Activated CD8-positive, alpha-beta memory T cell treated with anti-CD3 and anti-CD28 coated beads, Interleukin-2, amount 10 ng/mL, durations not matched to agents 7 days and 5 days (primary cell): ENCODE measurements at places on chromosomes 5 and 9. TPM values are rescaled to one million over a fixed set of nuclear protein-coding genes. Genes with fewer than 3 reads are reported as not detected.

Gene PCDH12
- 0.19 TPM for total RNA-seq

Gene MYOZ3
- total RNA-seq: not detected

Gene GRXCR2
- total RNA-seq: not detected

Gene PCDHGA2
- total RNA-seq: not detected

Gene ENG
- total RNA-seq: 21.3 TPM

- H3K27ac ChIP-seq: no peak overlapping the region
- peaks cover 29% of the 10 kb centered on the region for H3K27me3 ChIP-seq
- DNase-seq: no peak
- H3K4me3 ChIP-seq: no peak overlapping the region
- no peaks in the 10 kb centered on the region for H3K4me1 ChIP-seq
Measured at GRCh38 chr5:171601266-171601881, 181.9 kb downstream of the FGF18 start.

GRCh38 chr5:103424453-103425205 lies 138.0 kb downstream of the NUDT12 start:
- no peak overlapping the region for H3K4me3 ChIP-seq
- no peak overlapping the region for H3K27ac ChIP-seq
- peaks cover 27% of the 10 kb centered on the region for H3K27me3 ChIP-seq
- H3K4me1 ChIP-seq: no peaks in the 10 kb centered on the region
- no peaks in the 10 kb centered on the region for H3K36me3 ChIP-seq
- no peak for DNase-seq

GRCh38 chr9:134968011-134968822 lies 50.5 kb upstream of the FCN1 start:
- H3K4me3 ChIP-seq: no peak overlapping the region
- H3K4me1 ChIP-seq: no peaks in the 10 kb centered on the region
- no peaks in the 10 kb centered on the region for H3K27me3 ChIP-seq
- no peaks in the 10 kb centered on the region for H3K36me3 ChIP-seq

DNA sequence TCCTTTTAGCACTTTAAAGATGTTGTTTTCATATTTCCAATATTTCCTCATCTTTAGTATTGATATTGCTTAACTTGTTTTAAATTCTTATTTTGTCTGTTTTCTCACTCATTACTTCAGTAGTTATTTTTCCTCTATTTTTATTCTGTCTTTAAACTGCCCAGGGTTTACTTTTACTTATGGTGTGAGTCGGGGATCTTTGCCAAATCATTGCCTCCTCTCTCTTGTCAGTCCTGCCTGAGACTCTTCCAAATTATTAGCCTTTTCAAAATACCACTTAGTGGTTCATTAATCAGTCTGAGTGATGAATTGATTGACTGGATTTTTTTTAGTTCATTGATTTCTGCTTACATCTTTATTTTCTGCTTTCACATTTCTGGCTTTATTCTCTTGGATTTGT lies 72.9 kb downstream of the SH3GL2 start:
- H3K27ac ChIP-seq: no peak overlapping the region
- no peaks in the 10 kb centered on the region for H3K36me3 ChIP-seq
- DNase-seq: no peak
- H3K27me3 ChIP-seq: no peaks in the 10 kb centered on the region
- H3K4me3 ChIP-seq: no peak overlapping the region

DNA sequence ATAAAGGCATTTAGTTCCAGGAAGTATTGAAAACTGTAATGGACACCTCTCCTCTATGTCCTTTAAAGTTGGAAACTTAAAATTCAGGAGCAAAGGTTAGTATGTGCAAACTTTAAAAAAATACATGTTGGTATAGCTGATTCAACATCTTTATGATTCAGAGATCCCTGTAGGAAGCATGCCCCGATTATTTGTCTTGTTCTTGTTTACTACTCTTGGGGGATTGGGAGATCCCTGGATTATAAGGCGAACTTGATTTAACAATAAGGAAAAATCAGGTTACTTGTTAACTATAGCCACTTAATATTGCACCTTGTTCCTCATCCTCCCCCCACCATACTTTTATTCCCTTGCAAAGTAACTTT lies 1.7 kb downstream of the F2RL1 start:
- H3K27ac ChIP-seq: no peak overlapping the region
- DNase-seq: no peak
- peaks cover 10% of the 10 kb centered on the region for H3K4me1 ChIP-seq
- peaks cover 44% of the 10 kb centered on the region for H3K27me3 ChIP-seq
- no peaks in the 10 kb centered on the region for H3K36me3 ChIP-seq
- no peak overlapping the region for H3K4me3 ChIP-seq

- H3K36me3 ChIP-seq: no peaks in the 10 kb centered on the region
- H3K4me1 ChIP-seq: no peaks in the 10 kb centered on the region
- no peak overlapping the region for H3K27ac ChIP-seq
- H3K4me3 ChIP-seq: no peak overlapping the region
Measured at GRCh38 chr9:26321935-26322334, 570.7 kb downstream of the CAAP1 start.

DNA sequence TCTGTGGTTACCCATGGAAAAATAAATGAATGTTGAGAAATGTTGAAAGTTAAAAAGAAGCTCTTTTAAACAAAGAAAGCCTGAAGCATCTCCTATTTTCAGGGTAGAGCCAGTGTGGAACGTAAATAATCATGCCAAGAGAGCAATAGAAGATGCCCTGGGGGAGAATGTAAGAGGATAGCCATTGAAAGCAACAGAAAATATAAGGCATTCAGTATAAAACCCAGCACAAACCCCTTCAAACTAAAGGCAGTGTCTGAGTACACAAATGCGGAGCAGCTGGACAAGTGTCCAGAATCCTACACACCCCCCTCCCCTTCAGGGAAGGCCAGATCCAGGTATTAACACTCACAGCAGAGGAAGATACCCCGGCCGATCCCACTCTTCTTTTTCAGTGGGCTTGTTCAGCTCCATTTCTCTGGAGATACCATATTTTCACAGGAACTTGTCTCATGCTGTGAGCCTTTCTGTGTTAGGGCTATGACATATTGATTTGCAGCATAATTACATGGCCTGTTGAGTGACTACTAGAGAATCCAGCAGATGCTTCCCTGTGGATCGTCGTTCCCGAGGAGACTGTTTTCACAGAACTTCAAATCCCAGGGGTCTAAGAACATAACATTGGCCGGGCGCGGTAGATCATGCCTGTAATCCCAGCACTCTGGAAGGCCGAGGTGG lies 101.2 kb downstream of the PLK2 start:
- no peaks in the 10 kb centered on the region for H3K36me3 ChIP-seq
- H3K4me3 ChIP-seq: no peak overlapping the region
- no peak for DNase-seq
- H3K27me3 ChIP-seq: no peaks in the 10 kb centered on the region
- H3K4me1 ChIP-seq: no peaks in the 10 kb centered on the region

DNA sequence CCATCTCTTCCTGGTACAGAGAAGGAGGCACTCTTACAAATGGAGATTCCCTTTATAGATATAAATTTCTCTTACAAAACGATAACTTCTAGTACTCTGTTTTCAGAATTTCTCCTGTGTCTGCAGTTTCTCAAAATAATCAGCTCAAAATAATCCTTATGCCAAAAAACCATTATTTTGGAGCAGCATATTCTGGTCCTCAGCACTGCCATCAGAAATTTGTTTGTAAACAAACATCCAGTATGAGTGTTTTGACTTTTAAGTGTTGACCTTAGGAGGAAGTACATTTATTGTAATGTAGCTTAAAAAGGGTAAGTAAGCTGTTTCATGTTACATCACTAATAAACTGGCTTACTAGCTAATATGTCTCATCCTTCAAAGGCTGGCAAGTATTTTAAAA lies 52.8 kb upstream of the SNAPC3 start:
- H3K4me3 ChIP-seq: no peak overlapping the region
- DNase-seq: no peak
- H3K36me3 ChIP-seq: peaks cover 1% of the 10 kb centered on the region
- no peaks in the 10 kb centered on the region for H3K4me1 ChIP-seq
- H3K27ac ChIP-seq: no peak overlapping the region

DNA sequence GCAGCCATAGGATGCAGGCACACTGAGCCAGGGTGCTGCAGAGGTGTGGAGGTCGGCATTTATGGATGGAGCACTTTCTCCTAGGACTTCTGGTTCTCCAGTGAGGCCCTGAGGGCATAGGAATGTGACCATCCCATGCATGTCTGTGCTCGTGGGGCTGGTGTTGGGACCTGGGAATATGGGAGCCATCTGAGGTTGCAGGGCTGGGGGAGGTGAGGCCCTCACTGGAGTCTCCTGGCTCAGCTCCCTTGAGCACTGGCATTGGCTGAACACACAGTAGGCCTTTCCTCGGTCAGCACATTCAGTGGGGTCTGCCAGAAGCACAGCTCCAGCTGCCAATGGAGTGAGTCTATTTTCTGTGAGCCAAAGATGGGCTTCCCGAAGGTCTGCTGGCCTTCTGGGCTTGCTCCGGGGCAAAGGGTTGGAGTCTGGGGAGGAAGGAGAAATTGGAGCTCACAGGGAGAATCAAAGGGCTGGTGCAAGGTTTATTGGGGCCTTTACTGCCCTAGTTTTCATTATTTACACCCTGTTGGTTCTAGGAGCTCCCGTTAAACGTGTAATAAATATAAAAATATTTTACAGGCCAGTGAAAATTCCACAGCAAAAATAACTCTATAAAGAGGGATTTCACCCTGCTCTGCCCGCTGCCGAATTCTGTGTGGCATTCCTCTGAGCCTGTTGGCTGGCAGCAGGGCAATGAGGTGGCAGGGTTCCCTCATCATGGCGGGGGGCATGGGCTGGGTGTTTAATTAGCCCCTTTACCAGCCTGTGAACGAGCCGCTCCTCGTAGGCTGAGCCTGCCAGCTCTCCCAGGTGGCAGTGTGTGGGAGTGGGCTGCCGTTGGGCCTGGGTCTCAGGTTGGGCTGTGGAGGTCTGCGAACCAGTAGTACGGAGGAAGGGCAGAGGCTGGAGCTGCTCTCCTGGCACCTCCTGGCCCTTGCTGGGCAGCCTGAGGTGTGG lies 31.6 kb upstream of the PITX1 start:
- no peak overlapping the region for H3K4me3 ChIP-seq
- H3K4me1 ChIP-seq: no peaks in the 10 kb centered on the region
- H3K36me3 ChIP-seq: no peaks in the 10 kb centered on the region
- DNase-seq: no peak
- peaks cover 3% of the 10 kb centered on the region for H3K27me3 ChIP-seq

- H3K27me3 ChIP-seq: peaks cover 18% of the 10 kb centered on the region
- DNase-seq: no peak
Measured at GRCh38 chr5:74556006-74556405, 84.5 kb downstream of the ENC1 start.

GRCh38 chr9:94760010-94760409 lies 33.5 kb downstream of the AOPEP start:
- H3K4me3 ChIP-seq: no peak overlapping the region
- H3K36me3 ChIP-seq: peaks cover 9% of the 10 kb centered on the region
- no peaks in the 10 kb centered on the region for H3K27me3 ChIP-seq
- DNase-seq: no peak
- H3K27ac ChIP-seq: no peak overlapping the region
